ENCODE measurements at places on chromosomes 2 and 18.

- no peak for DNase-seq
Observed at GRCh38 chr2:223618172-223619035, 16.2 kb upstream of the SCG2 start.

GRCh38 chr2:48738806-48739205, 16.7 kb downstream of the LHCGR start:
- DNase-seq: no peak

- DNase-seq: no peak
Observed at GRCh38 chr2:43325107-43325811, 98.9 kb upstream of the ZFP36L2 start.

DNA sequence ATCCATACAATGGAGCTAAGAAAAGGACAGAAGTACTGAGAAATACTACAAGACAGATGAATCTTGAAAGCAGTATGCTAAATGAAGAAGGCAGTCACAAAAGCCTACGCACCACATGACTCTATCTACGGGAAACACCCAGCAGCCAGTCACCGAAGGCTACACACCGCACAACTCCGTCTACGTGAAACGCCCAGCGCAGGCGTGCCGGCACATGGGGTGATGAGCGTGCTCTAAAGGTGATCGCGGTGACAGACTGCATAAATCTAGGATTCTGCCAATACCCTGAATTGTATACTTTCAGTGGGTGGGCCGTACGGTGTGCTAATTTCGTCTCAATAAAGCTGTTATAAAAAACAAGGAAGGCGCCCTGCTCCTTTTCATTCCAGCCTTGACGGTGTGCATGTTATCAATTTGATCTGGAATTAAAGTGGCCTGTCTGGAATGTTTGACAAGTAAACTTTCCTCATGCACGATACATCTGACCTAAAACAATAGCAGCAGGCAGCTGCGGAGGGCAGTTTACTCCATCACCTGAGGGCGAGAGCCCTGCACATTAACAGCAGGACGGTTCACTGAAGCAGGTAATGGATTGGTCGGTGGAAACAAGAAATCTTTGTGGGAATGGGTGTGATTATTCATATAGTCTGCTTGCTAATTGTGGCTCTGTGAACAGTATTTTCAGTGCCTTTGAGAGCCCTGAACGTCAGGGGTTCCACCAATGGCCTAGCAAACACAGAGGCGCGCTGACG, 86.2 kb upstream of the SALL3 start:
- no peak for DNase-seq

GRCh38 chr2:78009289-78009688, 487.1 kb upstream of the LRRTM4 start:
- DNase-seq: no peak

- no peak for DNase-seq
Observed at GRCh38 chr2:15941871-15942710, 1.7 kb downstream of the MYCN start.

DNA sequence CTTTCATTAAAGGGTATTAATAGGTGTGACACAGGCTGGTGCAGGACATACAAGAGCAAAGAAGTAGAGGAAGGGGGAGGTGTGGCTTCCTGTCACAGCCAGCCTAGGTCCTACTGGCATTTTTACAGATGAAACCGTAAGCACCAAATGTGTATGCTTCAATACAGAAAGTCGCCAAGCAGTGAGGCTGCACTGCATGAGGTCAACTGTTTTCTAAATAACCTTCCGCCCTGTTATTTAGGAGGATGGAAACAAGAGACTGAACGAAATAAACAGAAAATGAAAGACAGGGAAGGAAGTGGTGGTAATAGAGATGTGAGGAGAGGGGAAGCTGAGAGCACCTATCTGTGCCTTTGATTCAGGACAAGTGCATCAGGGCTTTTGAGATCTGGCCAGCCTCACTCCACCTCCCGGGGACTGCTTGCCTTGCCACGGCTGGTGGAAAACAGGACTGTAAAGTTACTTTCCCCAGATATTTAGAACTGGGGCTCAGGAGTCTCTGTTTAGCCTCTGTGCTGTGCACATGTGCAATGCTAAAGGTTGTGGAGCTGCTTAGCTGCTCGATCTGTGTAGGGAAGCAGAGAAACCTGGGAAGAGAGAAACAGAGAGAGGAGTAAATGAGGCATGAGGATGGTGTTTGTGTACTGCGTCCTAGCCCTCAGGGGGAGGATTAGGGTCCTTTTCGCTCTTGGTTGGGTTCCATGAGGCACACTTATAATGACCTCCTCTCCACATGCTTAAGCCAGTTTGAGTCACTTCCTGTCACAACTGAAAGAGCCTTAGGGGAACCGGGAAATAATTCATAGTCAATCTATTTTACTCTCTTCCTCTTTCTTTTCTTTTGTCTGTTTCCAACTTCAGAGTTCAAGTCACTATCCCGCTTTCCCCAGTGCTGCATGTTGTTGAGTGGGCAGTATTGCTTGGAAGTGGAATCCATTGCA, 62.3 kb upstream of the BOD1L2 start:
- DNase-seq: no peak

GRCh38 chr18:74370115-74370514, 54.5 kb downstream of the C18orf63 start:
- no peak for DNase-seq

DNA sequence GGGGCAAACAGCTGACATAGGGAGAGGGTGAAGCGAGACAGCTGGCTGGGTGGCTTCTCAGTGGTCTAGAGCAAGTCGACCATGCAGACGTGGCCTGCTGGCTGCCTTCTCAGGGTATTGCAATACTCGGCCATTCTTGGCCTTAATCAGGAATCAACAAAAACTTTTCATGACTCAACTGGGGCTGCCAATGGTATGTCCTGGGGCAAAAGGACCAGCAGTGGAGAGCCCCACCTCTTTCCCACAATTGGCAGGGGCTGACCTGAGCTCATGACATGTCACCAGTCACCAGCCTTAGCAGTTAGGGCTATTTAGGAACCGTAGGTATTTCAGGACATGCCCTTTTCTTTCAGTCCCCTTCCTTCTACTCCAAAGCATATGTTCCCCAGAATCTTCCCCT, 19.1 kb downstream of the PLA2R1 start:
- DNase-seq: no peak

DNA sequence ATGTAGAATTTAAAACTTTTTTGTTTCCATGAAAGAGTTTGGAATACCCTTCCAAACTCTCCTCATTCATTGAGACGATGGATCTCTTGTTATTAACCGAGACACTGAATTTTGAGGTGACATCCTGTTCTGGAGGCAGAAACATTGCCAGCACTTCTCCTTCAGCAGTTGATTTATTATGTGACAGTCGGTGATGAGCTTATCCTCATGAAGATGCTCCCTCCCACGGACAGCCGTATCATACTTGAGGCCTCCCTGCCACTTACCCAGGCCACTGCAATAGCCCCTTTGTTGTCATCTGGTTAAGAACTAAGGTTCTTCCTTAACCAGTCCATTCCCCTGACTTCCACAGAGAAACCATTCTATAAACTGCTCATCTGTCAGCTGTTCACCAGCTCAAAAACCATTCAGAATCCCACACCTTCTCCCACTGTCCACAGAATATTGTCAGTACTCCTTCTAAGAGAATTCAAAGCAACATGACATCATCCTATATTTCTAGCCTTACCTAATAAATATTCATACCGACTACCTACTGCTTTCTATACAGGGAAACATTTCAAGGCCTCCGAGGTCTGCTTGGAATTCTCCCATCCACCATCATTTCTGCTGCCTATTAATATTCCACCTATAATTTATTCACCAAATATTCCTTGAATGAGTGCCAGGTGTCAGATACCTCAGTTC, 139.0 kb upstream of the TRIB2 start:
- DNase-seq: no peak

Measured in RCC 7860 (cell line).